ENCODE measurements at places on chromosomes 11 and 22. TPM values are rescaled to one million over a fixed set of nuclear protein-coding genes. Genes with fewer than 3 reads are reported as not detected.

GRCh38 chr22:40826984-40827741 is 8.0 kb upstream of the SLC25A17 start:
- no peak for DNase-seq

DNA sequence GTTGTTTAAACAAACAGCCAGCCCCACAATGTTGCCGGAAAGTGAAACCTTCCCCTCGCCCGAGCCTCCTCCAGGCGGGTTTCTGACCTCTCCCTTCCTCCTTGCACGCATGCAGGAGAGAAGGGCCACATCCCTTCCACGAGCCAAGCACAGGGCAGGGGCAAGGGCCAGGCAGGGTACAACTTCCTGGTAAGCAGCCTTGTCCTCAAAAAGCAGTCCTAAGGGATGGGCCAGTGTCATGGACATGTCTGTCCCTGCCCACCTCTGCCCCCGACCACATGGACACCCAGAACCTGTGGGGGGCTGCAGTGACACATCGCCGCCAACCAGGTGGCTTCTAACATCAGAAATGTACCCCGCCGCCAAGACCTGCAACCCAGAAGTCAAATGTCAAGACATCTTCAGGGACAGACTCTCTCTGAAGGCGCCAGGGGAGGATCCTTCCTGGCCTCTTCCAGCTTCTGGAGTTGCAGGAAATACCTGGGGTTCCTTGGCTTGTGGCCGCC is 145.3 kb downstream of the CRYBB2 start:
- no peak for DNase-seq

DNA sequence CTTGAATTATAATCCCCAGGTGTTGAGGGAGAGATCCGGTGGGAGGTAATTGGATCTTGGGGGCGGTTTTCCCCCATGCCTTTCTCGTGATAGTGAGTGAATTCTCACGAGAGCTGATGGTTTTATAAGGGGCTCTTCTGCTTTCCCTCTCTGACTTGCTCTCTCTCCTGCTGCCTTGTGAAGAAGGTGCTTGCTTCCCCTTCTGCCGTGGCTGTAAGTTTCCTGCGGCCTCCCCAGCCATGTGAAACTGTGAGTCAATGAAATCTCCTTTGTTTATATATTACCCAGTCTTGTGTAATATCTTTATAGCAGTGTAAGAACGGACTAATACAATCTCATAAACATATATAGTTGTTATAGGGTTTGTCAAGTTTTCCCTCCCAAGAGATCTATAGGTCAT is 32.8 kb downstream of the KCNE3 start:
- no peak for DNase-seq

GRCh38 chr11:75668451-75669297 is at the start of gene MAP6:
MAP6 (minus strand) TSS chr11:75669038; CDS start chr11:75668369, 669 bp downstream.
- peak; percentile 58 for DNase-seq

DNA sequence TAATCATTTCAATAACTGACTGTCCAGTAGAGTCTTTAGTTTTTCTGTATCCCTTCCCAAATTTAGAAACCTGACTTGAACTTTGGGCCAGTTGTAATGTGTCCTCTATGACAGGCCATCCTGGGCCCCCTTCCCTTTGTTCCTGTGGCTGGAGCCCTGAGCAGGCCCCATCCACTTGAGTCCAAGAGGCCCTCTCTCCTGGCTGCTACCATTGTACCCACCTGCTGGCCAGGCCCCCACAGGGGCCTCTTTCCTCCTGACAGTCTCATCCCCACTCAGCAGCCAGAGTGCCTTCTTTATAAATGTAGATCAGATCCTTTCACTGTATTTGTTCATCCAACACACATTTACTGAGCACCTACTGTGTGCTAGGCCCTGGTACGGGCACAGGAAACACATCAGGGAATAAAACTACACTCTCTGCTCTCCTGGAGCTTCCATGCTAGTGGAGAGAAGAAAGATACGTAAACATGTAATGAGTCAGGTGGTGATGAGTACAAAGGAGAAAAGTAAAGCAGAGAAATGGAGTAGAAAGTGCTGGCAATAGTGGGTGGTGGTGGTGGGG is 2.7 kb upstream of the LRP5 start:
- DNase-seq = no peak

- peak; percentile 24 for DNase-seq
Measured at GRCh38 chr11:112564228-112564955, 303.7 kb upstream of the PLET1 start.

GRCh38 chr11:11313426-11313825 is 39.6 kb downstream of the CSNK2A3 start:
- DNase-seq = no peak

GRCh38 chr11:113651023-113651422 is 55.1 kb downstream of the TMPRSS5 start:
- no peak for DNase-seq

- no peak for DNase-seq
Measured at GRCh38 chr11:121890377-121890776, 225.6 kb downstream of the BLID start.

- DNase-seq = no peak
Measured at GRCh38 chr11:13091373-13091772, 82.3 kb downstream of the RASSF10 start.

DNA sequence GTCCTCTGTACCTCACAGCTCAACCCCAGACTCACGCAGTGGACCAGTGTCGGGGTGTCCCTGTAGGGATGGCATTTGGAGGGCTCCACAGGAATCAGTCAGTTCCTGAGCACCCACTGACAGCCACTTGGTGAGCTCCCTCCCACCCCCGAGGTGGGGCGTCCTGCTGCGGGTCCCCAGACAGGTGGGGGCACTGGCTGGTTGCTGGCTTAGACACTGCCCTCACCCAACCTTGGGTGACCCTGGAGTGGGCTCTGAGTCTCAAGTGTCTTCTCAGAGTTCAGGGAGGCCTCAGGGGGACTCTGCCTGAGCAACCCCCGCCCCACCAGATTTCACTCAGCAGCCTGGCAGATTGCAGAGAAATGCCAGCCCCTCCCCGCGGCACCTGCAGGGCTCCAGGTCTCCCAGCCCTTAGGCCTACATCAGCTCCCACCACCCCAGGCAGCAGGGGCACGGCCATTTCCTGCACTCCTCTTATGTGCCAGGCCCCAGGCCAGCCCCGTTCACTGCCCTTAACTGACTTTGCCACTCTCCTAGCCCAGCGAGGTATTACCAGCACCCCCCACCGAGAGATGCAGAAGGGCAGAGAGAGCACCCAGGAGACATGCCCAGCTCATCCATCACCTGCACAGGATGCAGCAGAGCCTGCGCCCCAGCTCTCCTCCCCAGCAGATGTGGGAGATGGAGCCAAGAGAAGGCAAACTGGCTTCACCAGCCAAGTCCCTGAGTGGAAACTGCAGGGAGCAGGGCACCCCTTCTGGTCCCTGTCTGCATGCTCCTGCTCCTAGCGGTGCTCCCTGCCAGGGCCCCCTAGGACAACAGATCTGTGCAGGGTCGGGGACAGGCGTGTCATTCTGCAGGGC is 2.4 kb downstream of the PRR5 start:
- DNase-seq = no peak

- DNase-seq = no peak
Measured at GRCh38 chr11:78850078-78850477, 275.4 kb upstream of the NARS2 start.

DNA sequence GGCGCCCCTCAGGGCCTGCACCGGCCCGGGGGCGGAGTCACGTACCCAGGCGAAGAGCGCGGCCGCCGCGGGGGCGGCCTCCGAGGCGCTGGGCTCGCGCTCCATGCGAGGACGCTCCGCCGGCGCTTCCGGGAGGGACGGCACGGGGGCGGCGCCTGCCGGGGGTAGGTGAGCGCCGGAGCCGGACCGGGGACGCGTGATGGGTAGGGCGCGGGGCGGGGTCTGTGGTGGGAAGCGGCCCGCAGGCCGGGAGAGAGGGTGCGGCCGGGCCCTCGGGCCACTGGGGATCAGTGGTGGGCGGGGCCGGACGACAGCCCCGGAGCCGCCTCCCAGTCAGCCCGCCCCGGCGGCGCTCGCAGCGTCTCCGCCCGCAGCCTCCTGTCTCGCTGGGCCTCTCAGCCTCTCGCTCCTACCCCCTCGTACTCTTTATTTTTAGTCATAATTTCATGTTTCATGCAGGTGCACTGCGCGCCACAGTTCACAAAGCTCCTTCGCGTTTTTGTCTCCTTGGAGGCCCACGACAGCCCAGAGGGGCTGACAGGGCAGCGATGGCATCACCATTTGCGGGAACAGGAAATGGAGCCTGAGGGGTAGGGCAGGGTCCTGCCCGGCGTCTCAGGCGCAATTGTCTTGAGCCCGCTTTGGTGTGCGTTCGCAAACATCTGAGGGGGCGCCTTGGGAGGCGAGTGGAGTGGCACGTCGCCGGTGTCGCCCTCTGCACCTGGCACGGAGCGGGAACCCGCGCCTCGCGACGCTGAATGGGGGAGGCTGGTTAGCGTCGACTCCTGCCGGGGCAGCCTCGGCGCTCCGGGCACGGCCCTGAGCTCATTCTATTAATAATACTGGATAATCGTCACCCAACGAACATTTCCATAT is at the start of gene SERGEF:
TSS of gene SERGEF (minus strand) at position 142 of the 876 bp plus-strand sequence. CDS start at position 105, 37 bp downstream.
- peak; percentile 89 for DNase-seq

DNA sequence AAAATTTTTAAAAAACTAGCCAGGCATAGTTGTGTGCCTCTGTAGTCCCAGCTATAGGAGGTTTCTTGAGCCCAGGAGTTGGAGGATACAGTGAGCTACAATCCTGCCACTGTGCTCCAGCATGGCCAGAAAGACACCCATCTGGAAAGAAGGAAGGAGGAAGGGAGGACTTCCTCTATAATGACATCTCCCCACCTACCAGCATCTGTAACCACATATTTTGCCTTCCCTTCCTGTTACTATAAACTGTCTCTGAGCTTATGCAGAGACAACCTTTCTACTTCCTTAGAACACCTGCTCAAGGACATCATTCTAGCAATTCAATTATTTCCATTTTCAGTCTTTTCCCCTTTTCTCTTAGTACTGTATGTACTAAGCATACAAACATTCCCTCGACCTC is 2.2 kb upstream of the NUP160 start:
- DNase-seq = no peak

- DNase-seq = no peak
Measured at GRCh38 chr11:131354251-131354701, 16.1 kb upstream of the NTM start.

GRCh38 chr11:3667149-3668035 is 3.8 kb downstream of the CHRNA10 start:
- no peak for DNase-seq

DNA sequence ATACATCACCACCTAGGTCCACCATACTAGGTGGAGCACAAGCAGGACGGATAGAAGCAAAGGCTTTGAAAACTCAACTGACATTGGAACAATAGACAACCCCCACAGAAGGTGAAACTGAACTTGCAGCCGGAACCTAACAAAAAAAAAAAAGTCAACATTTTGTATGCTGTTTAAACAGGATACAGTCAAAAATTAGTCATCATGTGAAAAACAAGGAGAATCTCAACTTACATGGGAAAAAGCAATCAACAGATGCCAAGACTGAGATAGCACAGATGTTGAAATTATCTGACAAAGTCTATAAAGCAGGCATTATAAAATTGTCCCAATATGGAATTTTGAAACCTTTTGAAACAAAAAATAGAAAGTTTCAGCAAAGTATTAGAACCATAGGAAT is 123.8 kb downstream of the RAB38 start:
- DNase-seq = no peak

DNA sequence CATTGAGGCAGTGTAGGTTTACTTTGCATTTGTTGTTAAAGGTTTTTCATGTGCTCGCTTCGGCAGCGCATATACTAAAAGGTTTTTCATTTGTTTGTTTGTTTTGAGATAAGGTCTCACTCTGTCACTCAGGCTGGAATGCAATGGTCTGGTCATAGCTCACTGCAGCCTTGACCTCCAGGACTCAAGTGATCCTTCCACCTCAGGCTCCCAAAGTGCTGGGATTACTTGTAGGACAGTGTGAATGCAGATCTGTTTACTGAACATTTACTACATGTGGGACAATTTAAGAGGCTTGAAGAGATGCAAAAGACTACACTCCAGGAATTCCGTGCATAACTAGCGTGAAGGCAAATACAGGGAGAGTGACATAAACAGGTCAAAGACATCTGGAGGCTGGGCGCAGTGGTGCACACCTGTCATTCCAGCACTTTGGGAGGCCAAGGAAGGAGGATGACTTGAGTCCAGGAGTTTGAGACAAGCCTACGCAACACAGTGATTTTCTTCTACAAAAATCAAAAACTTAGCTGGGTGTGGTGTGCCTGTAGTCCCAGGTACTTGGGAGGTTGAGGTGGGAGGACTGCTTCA is 34.1 kb downstream of the YPEL1 start:
- no peak for DNase-seq

DNA sequence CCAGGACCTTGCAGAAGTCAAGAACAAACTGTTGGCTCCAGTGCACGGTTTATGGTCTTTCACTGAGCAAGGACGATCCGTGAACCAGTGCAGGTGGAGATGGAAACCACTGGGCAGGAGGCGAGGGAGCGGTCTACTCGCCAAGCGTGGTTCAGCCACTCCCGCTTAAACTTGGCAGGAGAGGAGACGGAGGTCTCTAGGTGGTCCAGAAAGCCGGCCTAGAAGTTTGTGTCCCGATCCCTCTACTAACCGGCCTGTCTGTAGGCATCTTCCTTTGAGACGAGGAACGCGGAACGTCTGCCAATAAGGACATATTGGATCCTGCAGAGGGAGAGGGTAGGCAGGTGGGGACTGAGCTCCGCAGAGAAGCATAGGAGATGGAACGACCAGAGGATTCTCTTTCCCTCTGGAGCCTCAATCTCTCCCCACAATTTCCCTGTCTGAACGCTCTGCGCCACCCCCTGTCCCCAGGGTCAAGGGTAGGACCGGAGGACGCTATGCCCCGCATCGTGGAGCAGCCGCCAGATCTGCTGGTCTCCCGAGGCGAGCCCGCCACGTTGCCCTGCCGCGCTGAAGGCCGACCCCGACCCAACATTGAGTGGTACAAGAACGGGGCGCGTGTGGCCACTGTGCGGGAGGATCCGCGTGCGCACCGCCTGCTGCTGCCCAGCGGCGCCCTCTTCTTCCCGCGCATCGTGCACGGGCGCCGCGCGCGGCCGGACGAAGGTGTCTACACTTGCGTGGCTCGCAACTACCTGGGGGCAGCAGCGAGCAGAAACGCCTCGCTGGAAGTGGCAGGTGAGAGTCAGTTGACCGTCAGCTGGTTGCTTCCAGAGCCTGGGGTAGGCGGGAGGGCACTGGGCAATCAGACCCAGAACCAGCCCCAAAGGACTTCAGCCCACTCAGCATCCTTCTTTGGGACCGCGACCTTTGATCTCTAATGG is 3.4 kb downstream of the ROBO3 start:
- no peak for DNase-seq

Gene NAA40
- 11.4 TPM for total RNA-seq

Gene POU2AF2
- total RNA-seq = not detected

Gene P2RY2
- not detected for total RNA-seq

Gene SCUBE2
- 2.9 TPM for total RNA-seq

Gene PGR
- under 0.01 TPM for total RNA-seq

Gene MS4A4A
- total RNA-seq = 2.0 TPM

Gene RHOD
- 0.82 TPM for total RNA-seq
